Astrocyte of the cerebellum (primary cell): ENCODE measurements at places on chromosomes 16 and 17.

- no peak for DNase-seq
These were observed 8.9 kb downstream of the ALOX15B start for GRCh38 chr17:8047769-8048110.

DNA sequence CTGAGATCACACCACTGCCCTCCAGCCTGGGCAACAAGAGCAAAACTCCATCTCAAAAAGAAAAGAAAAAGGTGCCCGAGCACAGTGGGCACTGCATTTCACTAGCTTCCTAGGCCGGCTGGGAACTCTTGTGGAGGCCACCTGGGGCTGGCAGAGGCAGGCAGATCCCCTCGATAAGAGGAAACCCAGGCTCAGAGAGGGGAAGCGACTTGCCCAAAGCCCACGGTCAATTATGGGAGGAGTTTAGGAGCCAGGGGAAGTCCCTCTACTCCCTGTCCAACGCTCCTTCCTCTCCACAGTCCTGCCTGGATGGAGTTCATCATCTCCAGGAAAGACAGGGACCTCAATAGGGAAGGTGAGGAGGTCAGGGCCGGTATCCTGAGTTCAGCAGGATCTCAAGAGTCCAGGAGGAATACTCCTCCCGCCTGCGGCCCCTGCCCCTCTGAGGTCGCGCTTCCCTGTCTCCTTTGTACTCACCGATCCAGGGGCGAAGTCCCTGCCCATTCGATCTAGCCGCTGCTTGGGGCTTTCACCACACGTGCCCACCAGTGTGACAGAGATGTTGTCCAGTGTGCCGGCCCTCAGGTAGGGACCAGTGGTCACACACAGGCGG lies 841 bp downstream of the ALOXE3 start:
- no peak for DNase-seq

- DNase-seq: no peak
These were observed 3.5 kb upstream of the CLEC10A start for GRCh38 chr17:7083592-7083991.

DNA sequence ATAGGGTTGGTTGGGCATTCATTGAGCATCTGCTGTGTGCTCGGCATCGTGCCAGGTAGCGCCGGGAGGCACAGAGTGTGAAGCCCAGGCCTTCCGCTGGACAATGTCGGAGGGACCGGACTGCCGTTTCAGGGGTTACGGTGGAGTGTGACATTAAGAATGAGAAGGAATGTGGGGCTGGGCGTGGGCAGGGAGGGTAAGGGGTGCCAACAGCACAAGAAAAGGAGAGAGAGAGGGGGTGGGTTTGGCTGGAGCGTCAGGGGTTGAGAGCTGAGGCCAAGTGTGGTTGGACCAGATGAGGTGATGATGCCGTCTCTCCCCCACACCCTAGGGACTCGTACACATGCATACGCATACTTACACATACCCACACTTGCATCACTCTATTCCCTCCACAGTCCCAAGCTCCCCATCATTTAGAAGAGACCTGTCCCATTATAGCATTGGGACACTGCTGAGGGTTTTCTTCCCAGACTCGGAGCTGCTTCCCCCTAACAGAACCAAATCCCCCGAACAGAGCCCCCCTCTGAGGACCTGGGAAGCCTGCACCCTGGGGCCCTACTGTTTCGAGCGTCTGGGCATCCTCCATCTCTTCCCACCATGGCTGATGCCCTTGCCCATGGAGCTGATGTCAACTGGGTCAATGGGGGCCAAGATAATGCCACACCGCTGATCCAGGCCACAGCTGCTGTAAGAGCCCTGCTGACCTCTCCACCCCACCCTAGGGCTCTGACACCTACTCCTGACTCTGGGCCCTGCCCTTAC lies 3.3 kb upstream of the KCTD11 start:
- DNase-seq: no peak
